Gastroesophageal sphincter (tissue), 4 donors: ENCODE measurements at places on chromosomes 2 and 18. TPM values are rescaled to one million over a fixed set of nuclear protein-coding genes. Genes with fewer than 3 reads are reported as not detected.

DNA sequence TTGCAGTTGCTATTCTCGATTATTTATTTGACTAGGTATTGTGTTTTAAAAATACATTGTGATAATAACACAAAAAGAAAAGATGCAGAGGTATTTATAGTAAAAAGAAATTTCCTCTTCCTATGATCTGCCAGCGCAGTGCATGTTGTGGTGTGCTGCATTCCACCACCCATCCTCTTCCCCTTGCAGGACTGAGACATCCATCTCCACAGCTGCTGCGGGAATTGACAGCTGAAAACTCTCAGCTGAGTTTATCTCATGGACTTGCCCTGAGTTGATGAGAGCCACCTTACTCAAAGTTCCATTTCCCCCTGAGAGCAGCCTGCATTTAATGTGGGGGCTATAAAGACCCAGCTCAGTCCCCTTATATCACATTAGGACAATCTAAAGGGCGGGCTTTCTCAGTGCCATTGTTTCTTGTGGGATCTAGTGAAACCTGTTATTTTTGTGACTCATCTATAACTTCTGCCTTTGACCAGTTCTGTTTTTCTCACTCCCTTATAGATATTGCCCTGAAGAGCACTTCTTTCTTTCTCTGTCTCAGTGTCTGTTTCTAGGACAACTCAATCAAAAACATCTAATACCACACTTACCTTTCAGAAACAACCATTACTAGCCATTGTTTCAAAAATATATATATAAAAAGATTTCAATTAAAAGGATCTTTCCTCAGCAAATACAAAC is 698.5 kb downstream of the NR4A2 start:
- no peak for ATAC-seq

Gene RNU2-63P
- not detected for total RNA-seq

Gene SLC5A7
- total RNA-seq: 2.3 TPM

Gene SP5
- total RNA-seq: not detected
